ENCODE measurements at places on chromosomes 6 and 20. TPM values are rescaled to one million over a fixed set of nuclear protein-coding genes. Genes with fewer than 3 reads are reported as not detected.

GRCh38 chr20:11651138-11651537, 266.6 kb upstream of the BTBD3 start:
- no peak for DNase-seq
- no peaks in the 10 kb centered on the region for H3K27me3 ChIP-seq
- no peak overlapping the region for H3K4me3 ChIP-seq
- H3K36me3 ChIP-seq, result no peaks in the 10 kb centered on the region
- H3K4me1 ChIP-seq, result no peaks in the 10 kb centered on the region
- no peak overlapping the region for H3K27ac ChIP-seq

GRCh38 chr6:72720464-72720863, 98.6 kb downstream of the KCNQ5 start:
- H3K27ac ChIP-seq, result no peak overlapping the region
- no peak for DNase-seq
- no peaks in the 10 kb centered on the region for H3K36me3 ChIP-seq
- H3K27me3 ChIP-seq, result no peaks in the 10 kb centered on the region
- H3K4me1 ChIP-seq, result no peaks in the 10 kb centered on the region
- no peak overlapping the region for H3K4me3 ChIP-seq

DNA sequence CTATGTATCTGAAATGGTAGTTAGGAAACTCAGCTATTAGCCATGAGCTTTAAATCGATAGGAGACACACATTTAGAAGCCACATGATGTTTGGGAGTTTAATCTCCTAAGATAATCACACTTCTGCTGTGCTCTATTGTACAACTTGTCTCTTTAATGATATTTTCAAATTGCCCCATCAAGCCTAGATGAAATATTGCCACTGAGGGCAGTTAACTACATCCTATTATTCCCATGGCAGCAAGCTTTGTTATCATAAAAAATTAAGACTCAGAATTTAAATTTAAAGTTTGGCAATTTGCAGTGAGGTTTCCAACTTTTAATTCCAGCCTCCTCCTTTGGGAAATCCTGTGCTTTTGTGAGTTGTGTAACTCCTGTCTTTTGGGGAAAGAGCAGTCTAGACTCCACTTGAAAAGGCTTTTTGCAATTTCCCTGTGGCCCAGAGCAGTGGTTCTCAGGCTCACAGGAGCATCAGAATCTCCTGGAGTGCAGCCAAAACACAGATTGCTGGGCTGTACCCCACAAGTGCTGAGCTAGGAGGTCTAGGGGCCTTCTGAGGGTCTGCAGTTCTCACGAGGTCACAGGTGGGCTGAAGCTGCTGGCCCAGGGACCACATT, 792.4 kb downstream of the QKI start:
- H3K36me3 ChIP-seq, result no peaks in the 10 kb centered on the region
- peaks cover 3% of the 10 kb centered on the region for H3K27me3 ChIP-seq
- no peak for DNase-seq

DNA sequence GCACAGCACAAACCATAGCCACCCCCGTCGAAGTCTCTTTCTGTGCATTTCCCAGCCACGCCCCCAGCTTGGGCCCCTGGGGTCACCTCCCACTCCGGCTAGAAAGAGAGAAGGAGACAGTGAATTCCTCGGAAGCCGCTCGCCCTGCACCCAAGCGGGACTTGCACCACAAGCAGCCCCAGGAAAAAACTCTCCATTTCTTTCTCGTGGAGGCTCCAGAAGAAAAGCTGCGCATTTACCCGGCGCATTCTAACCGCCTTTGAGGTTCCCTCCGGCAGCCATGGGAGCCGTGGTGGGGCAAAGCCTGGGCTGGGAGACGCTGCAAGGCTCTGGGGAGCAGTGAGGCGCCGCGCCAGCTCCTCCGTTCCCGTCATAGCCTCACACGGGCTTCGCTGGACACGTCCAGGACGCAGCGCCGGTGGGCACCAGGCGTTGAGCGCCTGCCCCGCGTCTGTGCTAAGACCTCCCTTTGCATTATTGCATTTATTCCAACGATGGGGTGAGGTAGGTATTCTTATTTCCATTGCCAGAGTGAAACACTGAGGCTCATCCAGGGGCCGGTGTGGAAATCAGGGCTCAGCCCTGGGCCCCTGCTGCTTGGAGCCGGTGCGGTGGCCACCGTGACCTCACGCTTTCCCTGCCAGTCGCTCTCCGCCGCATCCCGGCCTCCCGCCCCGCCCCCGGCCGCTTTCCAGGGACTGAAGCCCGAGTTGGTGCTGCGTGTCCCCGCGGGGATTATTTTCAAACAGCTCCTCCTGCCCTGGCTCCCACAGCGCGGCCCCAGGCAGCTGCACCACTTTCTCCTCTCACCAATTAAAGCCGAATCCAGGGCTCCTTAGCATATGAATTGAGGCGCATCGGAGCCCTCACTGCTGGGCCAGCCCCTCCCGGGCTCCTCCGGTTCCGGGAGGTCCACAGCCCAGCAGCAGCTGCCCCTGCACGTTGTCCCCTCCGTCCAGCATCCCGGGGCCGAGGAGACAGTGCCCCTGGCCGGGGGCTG, 148.3 kb upstream of the AFDN start:
- H3K36me3 ChIP-seq, result no peaks in the 10 kb centered on the region
- DNase-seq, result no peak
- H3K27me3 ChIP-seq, result peaks cover 17% of the 10 kb centered on the region
- no peak overlapping the region for H3K4me3 ChIP-seq

GRCh38 chr6:53929041-53929820, 134.4 kb downstream of the LRRC1 start:
- no peaks in the 10 kb centered on the region for H3K36me3 ChIP-seq
- H3K4me3 ChIP-seq, result no peak overlapping the region
- no peaks in the 10 kb centered on the region for H3K4me1 ChIP-seq

- no peak for DNase-seq
- H3K4me3 ChIP-seq, result no peak overlapping the region
- H3K27me3 ChIP-seq, result no peaks in the 10 kb centered on the region
- H3K27ac ChIP-seq, result no peak overlapping the region
These were observed 42.3 kb downstream of the PDYN start for GRCh38 chr20:1951436-1952115.

DNA sequence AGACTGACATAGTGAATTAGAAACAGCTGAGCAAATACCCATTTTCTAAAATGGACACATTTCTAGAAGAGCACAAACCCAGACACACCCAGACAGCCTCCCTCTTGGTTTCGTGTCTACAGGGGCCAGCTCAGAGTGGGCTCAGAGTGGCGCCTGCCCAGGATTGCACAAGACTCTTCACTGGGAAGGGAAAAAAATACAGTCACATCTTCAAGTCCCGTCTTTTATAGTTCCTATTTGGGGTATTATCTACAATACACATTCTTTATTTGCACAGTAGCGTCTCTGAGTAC, 246.1 kb upstream of the AFDN start:
- H3K4me1 ChIP-seq, result no peaks in the 10 kb centered on the region
- DNase-seq, result no peak
- H3K4me3 ChIP-seq, result no peak overlapping the region
- H3K27ac ChIP-seq, result no peak overlapping the region
- no peaks in the 10 kb centered on the region for H3K36me3 ChIP-seq

GRCh38 chr6:1325461-1326309, 13.8 kb downstream of the FOXQ1 start:
- H3K4me3 ChIP-seq, result no peak overlapping the region
- no peaks in the 10 kb centered on the region for H3K27me3 ChIP-seq
- H3K27ac ChIP-seq, result no peak overlapping the region
- no peaks in the 10 kb centered on the region for H3K36me3 ChIP-seq
- no peaks in the 10 kb centered on the region for H3K4me1 ChIP-seq

DNA sequence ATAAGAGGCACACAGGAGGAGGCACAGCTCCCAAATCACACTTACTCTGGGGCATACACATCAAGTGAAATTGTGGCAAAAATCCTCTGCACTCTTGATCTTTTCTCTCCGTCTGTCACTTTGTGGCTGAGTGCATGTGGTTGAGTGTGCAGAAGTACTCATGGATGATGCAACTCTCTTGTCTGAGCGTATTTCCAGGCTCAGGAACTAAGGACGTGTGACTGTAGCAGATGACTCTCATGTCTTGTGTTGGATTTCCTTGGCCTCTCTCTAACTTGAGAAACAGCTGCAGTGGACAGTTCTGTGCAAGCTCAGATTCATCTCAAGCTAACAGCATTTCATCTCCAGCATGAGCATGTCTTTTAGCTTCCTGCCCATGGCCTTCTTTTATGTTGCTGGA, 245.4 kb upstream of the FLRT3 start:
- DNase-seq, result no peak
- H3K4me3 ChIP-seq, result no peak overlapping the region
- H3K4me1 ChIP-seq, result no peaks in the 10 kb centered on the region
- no peak overlapping the region for H3K27ac ChIP-seq

DNA sequence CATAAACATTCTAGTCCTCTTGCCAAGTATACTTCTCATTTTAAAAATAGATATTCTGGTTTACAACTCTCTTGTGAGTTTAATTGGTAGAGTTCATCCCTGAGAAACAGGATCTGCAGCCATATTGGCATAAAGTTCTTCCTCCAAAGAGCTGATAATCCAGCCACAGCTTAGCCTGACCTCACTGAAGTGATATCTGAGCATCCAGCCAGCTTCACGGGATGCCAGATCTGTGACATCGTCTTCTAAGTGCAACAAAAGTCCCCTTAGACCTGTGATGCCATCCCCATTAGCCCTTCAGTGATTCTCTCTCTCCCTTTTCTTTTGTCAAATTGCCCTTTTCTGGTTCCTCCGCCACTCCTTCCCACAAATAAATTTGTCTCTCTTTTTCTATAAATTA, 180.6 kb upstream of the STXBP5 start:
- H3K36me3 ChIP-seq, result no peaks in the 10 kb centered on the region
- no peak overlapping the region for H3K27ac ChIP-seq
- no peaks in the 10 kb centered on the region for H3K4me1 ChIP-seq

GRCh38 chr6:160039441-160039840, 70.6 kb downstream of the IGF2R start:
- no peaks in the 10 kb centered on the region for H3K36me3 ChIP-seq
- H3K4me1 ChIP-seq, result peaks cover 32% of the 10 kb centered on the region
- H3K27me3 ChIP-seq, result no peaks in the 10 kb centered on the region
- no peak overlapping the region for H3K27ac ChIP-seq

DNA sequence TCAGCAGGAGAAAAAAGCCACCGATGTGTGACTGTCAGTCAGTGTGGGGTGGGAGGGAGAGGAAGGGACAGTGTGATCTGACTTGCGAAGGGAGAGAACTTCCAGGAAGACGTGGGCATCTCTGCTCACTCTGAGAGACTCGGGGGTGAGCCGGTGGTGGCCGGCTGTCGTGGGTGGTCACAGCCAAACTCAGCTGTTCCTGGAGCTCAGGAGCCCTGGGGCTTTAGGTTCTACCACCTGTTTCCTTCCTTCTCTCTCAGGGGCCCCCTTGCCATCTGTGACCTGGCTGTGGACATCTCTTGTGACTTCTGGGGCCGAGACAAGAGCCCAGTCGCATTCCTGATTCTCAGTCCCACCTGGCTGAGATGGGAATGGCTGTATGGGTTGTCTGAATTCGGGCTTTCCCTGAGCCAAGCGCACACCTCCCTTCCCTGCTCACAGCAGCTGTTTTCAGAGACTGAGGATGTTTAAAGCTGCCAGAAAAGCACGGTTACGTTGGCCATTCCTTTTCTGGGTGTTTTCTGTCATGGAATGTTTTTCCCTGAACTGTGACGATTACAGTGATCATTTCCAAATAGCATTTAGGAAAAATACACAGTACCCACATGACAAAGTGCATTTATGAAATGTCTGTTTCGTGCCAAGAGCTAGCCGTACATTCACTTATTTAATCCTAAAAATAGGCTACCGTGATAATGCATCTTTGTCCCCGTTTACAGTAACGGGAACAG, 36.5 kb downstream of the SYNJ2 start:
- H3K27me3 ChIP-seq, result no peaks in the 10 kb centered on the region
- no peaks in the 10 kb centered on the region for H3K4me1 ChIP-seq
- H3K36me3 ChIP-seq, result no peaks in the 10 kb centered on the region
- no peak for DNase-seq

Gene CCN5
- 109 TPM for total RNA-seq

Gene MOXD1
- total RNA-seq, result 4.8 TPM

Gene TRERF1
- total RNA-seq, result 15.6 TPM

Gene ISM1
- 0.78 TPM for total RNA-seq

Gene C6orf118
- not detected for total RNA-seq
